ENCODE measurements at places on chromosomes 16 and 17.

DNA sequence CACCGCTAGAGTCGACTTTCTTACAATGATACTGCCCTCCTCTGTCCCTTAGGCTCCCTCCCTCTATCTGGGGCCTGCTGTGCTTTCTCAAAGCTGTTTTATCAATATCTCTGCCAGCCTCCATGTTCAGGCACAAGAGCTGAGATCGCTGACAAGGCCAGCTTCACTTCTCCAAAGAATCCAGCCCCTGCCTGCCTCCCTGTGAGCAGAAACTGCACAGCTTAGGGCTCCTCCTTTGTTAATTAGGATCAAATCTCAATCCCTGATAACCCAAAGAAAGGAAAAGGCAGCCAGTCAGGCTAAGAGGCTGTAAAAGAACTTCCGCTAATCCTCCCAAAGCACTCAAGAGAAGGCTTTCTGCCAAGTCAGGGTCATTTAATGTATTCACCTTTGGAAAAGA, 616.0 kb upstream of the CDH11 start:
- H3K27ac ChIP-seq = no peak overlapping the region
- DNase-seq = no peak
- no peaks in the 10 kb centered on the region for H3K27me3 ChIP-seq
- no peaks in the 10 kb centered on the region for H3K4me1 ChIP-seq

DNA sequence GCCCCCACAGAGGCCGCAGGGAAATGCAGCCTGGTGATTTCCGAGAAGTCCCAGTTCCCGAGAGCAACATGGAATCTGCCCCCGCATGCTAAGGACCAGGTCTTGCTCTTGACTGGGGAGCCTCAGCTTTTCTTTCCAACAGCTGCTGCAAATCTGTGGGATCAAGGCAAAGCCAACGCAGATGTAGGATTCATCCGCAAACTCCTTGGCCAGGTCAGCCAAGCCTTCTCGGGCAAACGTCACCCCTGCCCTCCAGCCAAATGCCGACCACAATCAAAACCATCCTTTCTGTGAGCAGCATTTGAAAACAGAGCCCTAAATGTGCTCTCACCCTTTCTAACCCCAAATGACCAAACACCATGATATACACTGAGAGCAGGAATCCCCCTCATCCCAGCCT, 54.0 kb downstream of the MRM3 start:
- no peaks in the 10 kb centered on the region for H3K27me3 ChIP-seq
- DNase-seq = no peak
- H3K36me3 ChIP-seq = no peaks in the 10 kb centered on the region
- no peak overlapping the region for H3K27ac ChIP-seq
- no peak overlapping the region for H3K4me3 ChIP-seq
- no peaks in the 10 kb centered on the region for H3K4me1 ChIP-seq

DNA sequence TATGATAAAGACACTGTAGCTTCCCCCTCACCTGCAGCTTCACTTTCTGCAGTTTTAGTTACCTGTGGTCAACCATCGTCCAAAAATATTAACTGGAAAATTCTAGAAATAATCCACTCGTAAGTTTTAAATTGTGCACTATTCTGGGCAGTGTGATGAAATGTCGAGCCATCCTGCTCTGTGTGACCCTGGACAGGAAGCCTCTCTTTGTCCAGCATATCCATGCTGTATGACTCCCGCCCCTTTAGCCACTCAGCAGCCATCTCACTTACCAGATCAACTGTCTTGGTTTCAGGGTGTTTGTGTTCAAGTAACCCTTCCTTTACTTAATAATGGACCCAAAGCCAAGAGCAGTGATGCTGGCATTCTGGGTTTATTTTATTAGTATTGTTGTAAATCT, 56.1 kb downstream of the SIAH1 start:
- no peak overlapping the region for H3K4me3 ChIP-seq
- H3K27me3 ChIP-seq = no peaks in the 10 kb centered on the region
- DNase-seq = no peak
- H3K4me1 ChIP-seq = peaks cover 14% of the 10 kb centered on the region
- no peak overlapping the region for H3K27ac ChIP-seq
- H3K36me3 ChIP-seq = peaks cover 8% of the 10 kb centered on the region

- no peak overlapping the region for H3K27ac ChIP-seq
- H3K36me3 ChIP-seq = peaks cover 42% of the 10 kb centered on the region
- no peak for DNase-seq
- peaks cover 18% of the 10 kb centered on the region for H3K4me1 ChIP-seq
- H3K27me3 ChIP-seq = peaks cover 49% of the 10 kb centered on the region
Measured at GRCh38 chr16:88633684-88634140, 4.7 kb upstream of the IL17C start.

- DNase-seq = no peak
- H3K27me3 ChIP-seq = no peaks in the 10 kb centered on the region
- no peak overlapping the region for H3K4me3 ChIP-seq
- H3K4me1 ChIP-seq = no peaks in the 10 kb centered on the region
Measured at GRCh38 chr17:37322106-37322505, 53.7 kb upstream of the C17orf78 start.

DNA sequence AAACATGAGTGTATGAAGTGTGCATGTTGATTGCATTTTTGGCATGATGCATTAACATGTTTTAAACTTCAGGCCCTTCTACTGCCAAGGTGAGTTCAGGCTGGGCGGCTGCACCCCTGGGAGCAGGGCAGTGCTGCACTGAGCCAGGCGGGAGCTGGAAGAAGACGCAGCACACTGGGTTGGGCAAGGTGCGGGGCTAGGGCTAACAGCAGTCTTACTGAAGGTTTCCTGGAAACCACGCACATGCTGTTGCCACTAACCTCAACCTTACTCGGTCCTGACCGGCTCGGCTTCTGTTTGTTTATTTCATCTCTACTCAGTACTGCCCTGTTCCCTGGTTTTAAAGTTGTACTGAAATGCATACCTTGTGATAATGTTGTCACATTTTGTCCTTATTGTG, 61.0 kb downstream of the MAP2K4 start:
- H3K36me3 ChIP-seq = peaks cover 21% of the 10 kb centered on the region
- H3K4me3 ChIP-seq = no peak overlapping the region
- no peak overlapping the region for H3K27ac ChIP-seq
- DNase-seq = no peak
- H3K27me3 ChIP-seq = no peaks in the 10 kb centered on the region

DNA sequence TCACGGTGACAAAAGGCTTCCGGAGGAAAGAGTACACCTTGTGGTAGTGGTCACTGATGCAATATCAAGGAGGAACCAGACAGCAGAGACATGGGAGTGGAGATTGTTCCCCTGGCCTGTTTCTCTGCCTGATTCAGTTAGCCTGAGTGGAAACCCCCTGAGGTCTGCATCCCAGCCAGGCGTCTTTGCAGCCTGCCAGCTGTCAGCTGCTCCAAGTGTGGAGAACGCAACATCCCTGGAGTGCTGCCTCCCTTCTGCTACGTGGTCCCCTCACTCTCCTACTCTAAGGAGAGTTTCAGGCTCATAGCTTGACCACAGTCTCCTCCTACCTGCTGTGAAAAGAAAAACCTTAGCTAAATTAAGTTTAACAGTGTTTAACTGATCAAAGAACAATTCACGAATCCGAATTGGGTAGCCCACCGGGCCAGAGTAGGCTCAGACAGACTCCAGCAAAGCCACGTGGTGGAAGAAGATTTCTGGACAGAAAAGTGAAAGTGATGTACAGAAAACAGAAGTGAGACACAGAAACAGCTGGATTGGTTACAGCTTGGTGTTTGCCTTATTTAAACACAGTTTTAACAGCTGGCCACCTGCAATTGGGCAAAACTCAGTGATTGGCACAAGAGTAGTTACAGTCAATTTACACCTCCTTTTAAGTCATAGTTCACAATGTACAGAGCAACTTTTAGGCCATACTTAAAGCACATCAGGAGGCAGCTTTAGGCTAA, 188.6 kb downstream of the DNAH9 start:
- no peaks in the 10 kb centered on the region for H3K36me3 ChIP-seq
- no peak overlapping the region for H3K27ac ChIP-seq
- no peak for DNase-seq
- H3K4me3 ChIP-seq = no peak overlapping the region
- no peaks in the 10 kb centered on the region for H3K4me1 ChIP-seq
- no peaks in the 10 kb centered on the region for H3K27me3 ChIP-seq

DNA sequence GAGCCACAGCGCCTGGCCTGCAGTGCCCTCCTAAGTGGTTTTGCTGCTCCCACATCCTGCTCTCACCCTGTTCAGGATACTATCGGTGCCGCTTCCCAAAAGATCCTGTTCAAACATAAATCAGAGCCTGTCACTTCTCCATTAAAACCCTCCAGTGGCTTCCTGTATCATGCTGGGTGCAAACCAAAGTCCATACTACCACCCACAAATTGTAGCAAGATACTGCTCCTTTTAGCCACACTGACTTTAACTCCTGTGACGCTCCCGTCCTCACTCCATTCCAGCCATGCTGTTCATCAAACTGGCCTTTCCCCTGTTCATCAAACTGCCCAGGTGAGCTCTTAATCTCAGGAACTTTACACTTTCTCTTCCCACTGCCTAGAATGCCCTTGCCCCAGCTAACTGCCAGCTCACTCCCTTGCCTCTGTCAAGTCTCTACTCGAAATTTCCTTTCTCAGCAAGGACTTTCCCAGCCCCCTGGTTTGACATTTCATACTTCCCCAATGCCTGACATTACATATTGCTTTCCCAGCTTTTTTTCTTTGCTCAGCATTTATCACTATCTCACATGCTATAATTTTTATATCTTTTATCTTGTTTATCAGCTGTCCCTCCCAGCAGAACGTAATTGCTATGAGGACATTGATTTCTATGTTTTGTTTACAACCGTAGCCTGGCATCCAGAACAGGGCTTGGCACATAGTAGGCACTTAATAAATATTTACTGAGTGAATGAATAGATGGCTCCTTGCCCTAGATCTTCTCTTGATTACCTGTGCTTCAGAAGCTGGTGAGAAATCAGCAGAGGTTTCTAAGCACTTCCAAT, 44.3 kb upstream of the SMURF2 start:
- DNase-seq = no peak
- no peak overlapping the region for H3K4me3 ChIP-seq
- H3K27ac ChIP-seq = peak overlapping the region; percentile 51
- no peaks in the 10 kb centered on the region for H3K36me3 ChIP-seq

DNA sequence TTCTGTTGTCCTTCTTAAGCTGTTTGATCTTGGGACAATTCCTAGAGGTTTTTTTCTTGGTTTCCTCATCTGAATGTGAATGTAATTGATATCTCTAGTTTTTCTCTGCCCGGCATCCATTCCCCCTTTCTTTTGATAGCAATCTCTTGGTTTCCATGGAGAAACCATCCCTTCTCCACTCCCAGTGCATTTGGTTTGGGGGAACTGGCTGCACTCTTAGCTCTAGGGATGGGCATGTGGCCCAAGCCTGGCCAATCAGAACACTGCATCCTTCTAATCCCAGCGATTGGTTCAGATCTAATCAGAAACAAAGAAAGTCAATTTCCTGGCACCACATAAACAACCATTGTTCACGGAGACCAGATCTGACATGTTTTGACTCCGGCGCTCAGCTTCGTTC, 45.1 kb downstream of the IRX3 start:
- no peak for DNase-seq
- peaks cover 3% of the 10 kb centered on the region for H3K4me1 ChIP-seq
- no peaks in the 10 kb centered on the region for H3K36me3 ChIP-seq
- H3K27ac ChIP-seq = no peak overlapping the region

DNA sequence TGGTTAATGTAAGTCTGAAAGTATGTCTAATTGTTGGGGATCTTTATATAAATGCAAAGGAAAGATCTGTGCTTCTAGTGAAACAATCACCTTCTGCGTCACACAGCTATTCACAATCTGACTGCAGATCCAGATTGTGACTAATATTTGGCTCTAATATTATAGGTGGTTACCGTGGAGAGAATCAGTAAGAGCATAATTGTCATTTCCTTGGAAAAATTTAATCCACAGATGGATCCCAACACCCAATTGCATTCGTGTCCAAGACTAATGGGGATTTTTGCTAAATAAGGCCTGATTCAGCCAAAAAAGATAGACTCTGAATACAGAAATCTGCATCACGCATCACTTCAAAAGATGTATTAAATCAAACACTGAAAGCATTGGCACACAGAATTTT, 2.7 kb upstream of the KCNJ2 start:
- no peaks in the 10 kb centered on the region for H3K36me3 ChIP-seq
- no peak overlapping the region for H3K27ac ChIP-seq
- peaks cover 24% of the 10 kb centered on the region for H3K4me1 ChIP-seq
- DNase-seq = no peak

DNA sequence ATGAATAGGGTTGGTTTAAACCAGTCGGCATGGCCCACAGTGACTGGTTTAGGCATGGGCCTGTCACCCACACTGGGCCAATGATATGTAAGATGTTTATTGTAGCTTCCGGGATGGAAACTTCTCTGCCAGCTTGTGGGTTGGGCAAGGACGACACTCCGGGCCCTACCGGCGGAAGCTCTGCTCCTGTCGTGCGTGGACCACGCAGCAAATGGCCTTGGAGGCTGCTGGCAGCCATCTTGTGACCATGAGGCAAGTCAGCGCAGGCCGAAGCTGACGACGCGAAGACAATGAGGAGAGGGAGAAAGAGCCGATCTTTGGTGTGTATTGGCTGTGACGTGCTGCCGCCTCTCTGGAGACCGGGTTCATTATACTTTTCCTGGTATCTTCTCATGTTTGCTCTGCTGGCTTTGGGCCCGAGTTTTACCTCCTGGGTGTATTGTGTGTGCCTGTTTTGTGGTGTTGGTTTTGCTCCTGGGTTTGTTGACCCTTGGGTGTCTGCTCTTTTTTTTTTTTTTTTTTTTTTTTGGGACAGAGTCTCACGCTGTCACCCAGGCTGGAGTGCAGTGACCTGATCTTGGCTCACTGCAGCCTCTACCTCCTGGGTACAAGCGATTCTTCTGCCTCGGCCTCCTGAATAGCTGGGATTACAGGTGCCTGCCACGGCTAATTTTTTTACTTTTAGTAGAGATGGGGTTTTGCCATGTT, 15.4 kb downstream of the SLC25A10 start:
- no peak overlapping the region for H3K4me3 ChIP-seq
- H3K27me3 ChIP-seq = peaks cover 10% of the 10 kb centered on the region
- no peak for DNase-seq
- no peaks in the 10 kb centered on the region for H3K36me3 ChIP-seq

- H3K27me3 ChIP-seq = no peaks in the 10 kb centered on the region
- no peaks in the 10 kb centered on the region for H3K36me3 ChIP-seq
- no peak overlapping the region for H3K4me3 ChIP-seq
- no peak for DNase-seq
- H3K27ac ChIP-seq = no peak overlapping the region
Measured at GRCh38 chr17:61354895-61355874, 44.5 kb upstream of the TBX2 start.

- H3K4me1 ChIP-seq = peaks cover 44% of the 10 kb centered on the region
- no peaks in the 10 kb centered on the region for H3K36me3 ChIP-seq
- peak overlapping the region; percentile 73 for H3K27ac ChIP-seq
- H3K27me3 ChIP-seq = no peaks in the 10 kb centered on the region
Measured at GRCh38 chr16:56985288-56985961, 3.9 kb upstream of the NLRC5 start.

Measured in suprapubic skin (tissue), 4 donors.